ENCODE measurements at places on chromosomes 7 and 10.

- no peak for DNase-seq
Observed at GRCh38 chr7:129149511-129149910, 5.0 kb downstream of the TSPAN33 start.

DNA sequence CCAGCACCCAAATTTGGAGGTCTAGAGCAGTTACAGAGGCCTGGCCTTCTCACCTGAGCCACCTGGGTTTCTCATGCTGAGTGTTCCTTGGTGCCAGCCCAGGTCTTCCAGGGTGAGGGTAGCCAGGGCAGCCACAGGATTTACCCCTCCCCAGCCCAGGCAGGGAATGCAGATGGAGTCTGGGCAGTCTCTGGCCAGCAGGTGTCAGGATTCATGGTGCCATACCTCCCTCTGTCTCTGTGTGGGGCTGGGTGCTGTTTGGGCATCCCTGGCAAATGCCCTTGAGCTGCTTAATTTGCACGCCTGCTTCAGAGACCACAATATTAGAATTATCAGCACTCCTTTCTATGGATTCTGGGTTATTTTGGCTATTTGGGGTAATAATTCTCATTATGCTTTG is 246.7 kb downstream of the GFRA1 start:
- no peak for DNase-seq

GRCh38 chr10:132475086-132475485 is 62.5 kb upstream of the INPP5A start:
- no peak for DNase-seq

DNA sequence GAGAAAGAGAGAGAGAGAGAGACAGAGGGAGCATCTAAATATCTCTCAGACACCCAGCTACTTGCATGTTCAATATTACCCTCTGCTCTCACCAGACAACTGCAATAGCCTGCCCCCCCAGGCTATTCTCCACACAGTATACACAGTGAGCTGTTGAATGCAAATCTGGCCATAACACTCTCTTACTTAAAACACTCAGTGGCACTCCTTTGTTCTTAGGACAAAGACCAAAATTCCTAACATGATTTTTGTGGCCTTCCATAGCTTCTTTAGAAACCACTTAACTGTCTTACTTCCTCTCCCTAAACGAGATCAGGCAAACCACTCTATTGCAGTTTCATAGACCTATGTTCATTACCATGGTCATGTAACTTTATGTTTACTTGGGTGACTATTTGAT is 903.6 kb upstream of the AUTS2 start:
- DNase-seq, result no peak

- DNase-seq, result no peak
Observed at GRCh38 chr10:104711302-104711721, 70.2 kb downstream of the SORCS3 start.

DNA sequence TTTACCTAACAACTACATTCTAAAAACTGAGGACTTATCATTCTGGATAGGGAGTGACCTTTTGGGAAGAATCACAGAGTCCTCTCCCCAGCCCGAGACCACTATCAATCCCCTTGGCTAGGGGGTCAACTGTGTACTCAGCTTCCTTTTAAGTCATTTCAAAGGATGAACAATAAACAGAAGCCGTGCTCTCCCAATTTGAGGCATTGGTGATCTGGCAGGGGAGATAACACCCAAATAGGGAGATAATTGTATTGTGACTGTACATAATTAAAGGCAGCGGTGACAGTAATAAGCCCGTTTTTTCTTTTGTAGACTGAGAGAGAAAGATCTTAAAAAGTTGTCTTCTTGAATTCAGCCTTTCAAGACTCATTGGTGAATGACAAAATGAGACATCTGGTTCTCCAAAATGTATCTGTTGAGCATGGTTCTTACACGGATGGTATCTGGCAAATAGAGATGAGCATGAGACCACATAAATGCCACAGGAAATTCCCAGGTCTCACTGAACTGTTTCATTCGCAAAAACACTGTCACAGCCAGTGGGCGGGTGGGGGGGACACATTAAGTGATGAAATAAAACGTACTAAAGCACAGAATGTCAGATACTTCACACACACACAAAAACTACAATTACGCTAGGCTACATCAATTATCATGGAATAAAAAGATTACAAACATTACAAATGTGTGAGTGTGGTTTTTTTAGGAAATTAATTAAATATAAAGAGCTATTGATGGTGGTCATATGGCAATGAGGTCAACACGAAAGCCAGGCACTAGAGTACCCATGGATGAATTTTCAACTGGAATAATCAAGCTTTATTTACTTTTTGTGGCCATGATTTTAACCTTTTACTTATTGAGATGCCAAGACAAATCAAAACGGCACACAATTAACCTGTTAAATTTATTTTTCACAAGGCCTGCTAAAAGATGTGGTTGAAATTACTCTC is 108.4 kb downstream of the HIPK2 start:
- peak; percentile 64 for DNase-seq

DNA sequence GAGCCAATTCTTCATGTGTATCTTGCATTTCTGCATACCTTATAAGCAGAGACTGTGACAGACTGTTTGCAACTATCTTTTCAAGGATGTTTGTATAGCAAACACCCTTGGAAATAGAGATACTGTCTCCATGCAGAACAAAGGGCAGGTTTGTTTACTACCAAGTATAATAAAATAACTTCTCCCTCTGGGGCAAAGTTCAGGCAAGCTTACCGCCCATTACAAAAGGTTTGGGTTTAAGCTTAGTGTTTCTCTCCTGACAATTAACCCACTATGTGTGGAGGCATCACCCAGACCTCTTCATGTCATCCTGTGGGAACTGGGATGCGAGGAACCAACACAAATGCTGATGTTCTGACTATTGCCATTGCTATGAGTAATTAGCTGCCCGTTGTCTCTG is 479.1 kb upstream of the ZMIZ1 start:
- DNase-seq, result no peak

- DNase-seq, result no peak
Observed at GRCh38 chr10:58697691-58698090, 185.0 kb downstream of the BICC1 start.

DNA sequence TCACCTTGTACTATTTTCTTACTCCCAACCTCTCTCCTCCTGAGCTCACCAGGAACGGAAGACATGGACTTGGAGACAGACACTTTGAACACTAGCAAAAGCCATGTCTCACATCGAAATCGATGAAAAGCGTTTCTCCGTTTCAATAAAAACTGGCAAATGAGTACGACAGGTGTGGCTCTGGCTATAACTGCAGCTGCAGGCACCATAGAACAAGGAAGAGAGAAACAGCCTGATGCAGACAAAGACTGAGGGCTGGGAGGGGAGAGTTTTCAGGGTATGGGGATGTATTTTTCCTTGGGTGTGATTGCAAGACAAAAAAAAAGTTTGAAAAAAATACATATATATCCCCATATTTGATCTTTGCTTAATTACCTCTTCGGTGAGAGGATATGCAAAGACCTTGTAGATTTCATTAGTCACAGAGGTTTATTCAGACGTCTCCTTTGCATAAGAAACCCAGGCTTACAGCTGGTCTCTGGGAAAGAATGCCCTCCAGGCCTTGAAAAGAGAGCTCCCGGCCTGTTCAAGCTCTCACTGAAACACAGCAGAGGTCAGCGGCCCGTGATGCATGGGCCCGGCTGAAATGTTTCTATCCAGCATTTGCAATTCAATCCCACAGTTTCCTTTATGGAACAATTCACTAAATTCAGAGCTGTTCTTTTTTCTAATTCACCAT is 63.1 kb downstream of the TLL2 start:
- no peak for DNase-seq

GRCh38 chr10:89002226-89002978 is 11.8 kb downstream of the FAS start:
- DNase-seq, result no peak

DNA sequence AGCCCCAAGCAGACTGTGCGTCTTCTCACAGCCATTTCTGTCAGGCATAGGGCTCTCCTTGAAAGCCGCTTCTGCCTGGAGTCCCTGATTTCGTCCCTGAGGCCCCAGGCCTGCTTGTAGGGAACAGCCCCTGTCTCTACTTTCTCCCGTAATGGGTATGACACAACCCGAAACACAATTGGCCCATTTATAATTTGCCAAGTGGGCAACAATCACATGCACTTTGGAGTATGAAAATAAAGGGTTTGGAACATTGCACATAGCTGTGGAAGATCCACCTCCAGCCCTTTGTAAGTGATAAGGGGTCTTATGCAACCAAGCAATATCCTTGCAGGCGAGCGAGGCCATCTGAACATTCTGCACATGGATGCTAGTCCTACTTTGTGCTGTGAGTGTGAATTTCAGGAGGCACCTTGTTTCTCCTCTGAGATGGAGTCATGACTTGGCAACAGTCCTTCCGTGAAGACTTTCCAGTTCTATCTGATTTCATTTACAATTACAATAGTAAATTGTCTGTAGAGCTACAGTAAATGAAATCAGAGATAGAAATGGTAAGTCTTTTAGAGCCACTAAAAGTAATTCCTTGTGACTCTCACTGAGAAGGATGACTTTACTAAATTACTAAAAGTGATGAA is 141.5 kb downstream of the CUBN start:
- DNase-seq, result no peak

DNA sequence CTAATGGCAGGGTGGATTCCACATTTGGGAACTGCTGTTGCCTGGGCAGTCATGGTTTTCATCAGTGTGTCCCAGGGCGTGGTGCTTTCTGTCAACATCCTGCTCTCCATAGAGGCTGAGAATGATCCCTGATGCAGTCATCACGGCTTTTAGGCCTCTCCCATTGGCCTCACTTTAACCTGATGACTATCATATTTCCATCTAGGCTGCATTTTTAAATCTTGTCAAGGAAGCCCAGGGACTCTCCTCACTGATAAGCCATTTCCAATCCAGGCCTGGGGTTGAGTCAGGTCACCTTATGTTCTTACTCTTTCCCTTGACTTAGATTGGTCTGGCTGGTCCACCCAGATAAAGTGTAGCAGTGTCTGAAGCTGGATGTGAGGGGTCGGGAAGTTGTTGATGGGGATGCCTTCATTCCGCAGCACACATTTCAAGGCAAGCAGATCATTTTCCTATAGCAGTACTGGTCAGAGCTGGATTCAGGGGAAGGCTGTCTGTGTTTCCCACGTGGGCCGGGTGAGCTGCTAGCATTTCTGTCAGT is 177.0 kb downstream of the AUTS2 start:
- DNase-seq, result no peak

GRCh38 chr7:108211382-108212201 is 81.4 kb upstream of the LAMB4 start:
- DNase-seq, result no peak

DNA sequence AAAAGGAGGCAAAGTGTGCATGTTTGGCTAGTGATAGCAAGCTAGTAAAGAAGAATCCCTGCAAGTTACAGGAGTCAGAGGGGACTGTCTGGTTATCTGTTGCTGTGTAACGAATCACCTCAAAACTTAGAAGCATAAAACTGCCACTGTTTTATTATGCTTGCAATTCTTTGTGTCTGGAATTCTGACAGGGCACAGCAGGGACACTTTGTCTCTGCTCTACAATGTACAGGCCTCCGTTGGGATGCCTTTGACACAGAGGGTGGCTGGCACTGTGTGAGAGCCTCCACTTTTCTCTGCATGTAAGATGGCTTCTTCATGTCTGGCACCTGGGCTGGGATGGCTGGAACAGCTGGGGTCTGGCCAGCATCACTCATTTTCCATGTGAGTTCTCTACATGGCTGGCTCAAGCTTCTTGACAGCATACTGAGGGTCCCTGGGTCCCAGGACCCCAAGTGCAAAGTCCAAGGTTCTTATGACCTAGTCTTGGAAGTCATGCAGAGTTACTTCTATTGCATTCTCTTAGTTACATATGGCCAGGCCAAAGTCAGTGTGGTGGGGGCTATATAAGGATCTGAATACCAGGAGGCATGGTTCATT is 276.9 kb downstream of the RPS24 start:
- no peak for DNase-seq

All from stimulated activated naive CD4-positive, alpha-beta T cell treated with Interleukin-2 at 50 U/mL for 16 hours (primary cell).